ENCODE measurements at places on chromosomes 7 and 10. TPM values are rescaled to one million over a fixed set of nuclear protein-coding genes. Genes with fewer than 3 reads are reported as not detected.
A peak's percentile ranks its signal among the peaks of the same experiment; 100 is the strongest.

The EBLN1 gene
- not detected for polyA plus RNA-seq

DNA sequence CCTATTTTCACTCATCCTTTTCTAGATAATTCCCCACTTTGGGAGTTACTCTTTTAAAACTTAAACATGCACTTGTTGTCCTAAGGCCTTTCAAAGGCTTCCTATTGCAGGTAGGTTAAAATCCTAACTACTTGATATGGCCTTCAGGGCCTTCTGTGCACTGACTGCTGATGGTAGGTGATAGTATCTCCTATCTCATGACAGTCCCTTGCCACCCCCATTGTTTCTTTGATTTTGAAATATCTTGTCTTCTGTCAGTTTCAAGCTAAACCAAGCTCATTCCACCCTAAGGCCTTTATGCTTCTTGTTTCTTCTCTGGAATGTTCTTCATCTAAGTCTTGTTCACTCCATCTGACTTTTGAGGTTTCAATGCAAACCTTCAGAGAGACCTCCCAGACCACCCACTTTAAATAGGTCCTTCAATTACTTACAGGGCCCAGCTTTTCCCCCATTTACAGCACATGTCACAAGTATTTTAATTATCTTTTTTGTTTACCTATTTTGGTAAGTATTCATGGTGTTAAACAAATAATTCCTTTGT is 2.4 kb upstream of the MTPN start:
- H3K4me1 ChIP-seq, result no peaks in the 10 kb centered on the region
- no peaks in the 10 kb centered on the region for H3K27me3 ChIP-seq
- DNase-seq, result no peak
- H3K4me3 ChIP-seq, result no peak overlapping the region
- no peaks in the 10 kb centered on the region for H3K36me3 ChIP-seq

GRCh38 chr7:2757904-2758672 is 70.1 kb downstream of the AMZ1 start:
- H3K36me3 ChIP-seq, result no peaks in the 10 kb centered on the region
- H3K27me3 ChIP-seq, result no peaks in the 10 kb centered on the region
- H3K27ac ChIP-seq, result peak overlapping the region; percentile 71
- peaks cover 8% of the 10 kb centered on the region for H3K4me1 ChIP-seq
- DNase-seq, result peak; percentile 64

The CLDN15 gene
- 5.9 TPM for polyA plus RNA-seq

The ZNF273 gene
- 5.0 TPM for polyA plus RNA-seq

GRCh38 chr7:80932536-80932935 is 13.7 kb upstream of the SEMA3C start:
- H3K27ac ChIP-seq, result no peak overlapping the region
- no peaks in the 10 kb centered on the region for H3K36me3 ChIP-seq
- no peaks in the 10 kb centered on the region for H3K27me3 ChIP-seq
- no peak for DNase-seq
